ENCODE measurements at places on chromosomes 3 and 15. TPM values are rescaled to one million over a fixed set of nuclear protein-coding genes. Genes with fewer than 3 reads are reported as not detected.

Gene RTP1
- total RNA-seq = not detected

- DNase-seq = no peak
Observed at GRCh38 chr3:98565237-98565643, 28.2 kb downstream of the CPOX start.

Gene HAPLN3
- total RNA-seq = 28.2 TPM

Gene FBXW12
- total RNA-seq = 0.46 TPM

Gene PCYT1A
- 62.7 TPM for total RNA-seq

Gene FANCD2OS
- not detected for total RNA-seq

DNA sequence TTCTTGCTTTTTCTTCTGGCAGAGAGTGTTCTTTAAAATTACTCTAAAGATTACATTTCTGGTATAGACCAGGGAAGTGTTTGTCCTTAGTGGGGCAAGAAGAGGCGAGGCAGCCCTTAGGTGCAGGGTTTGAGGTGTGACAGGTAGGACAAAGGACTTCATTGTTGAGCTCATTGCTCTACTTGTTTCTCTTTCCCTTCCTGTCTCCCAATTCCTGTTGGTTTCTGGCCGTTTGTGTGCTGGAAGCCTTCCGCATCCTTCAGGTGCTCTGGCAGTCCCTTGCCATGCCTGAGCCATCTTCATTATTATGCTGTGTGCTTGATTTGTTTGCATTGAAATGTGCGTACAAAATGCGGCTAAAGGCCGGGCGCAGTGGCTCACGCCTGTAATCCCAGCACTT is 85.1 kb downstream of the CCK start:
- no peak for DNase-seq

Gene GLDN
- not detected for total RNA-seq

- DNase-seq = no peak
Observed at GRCh38 chr3:138975351-138975750, 28.3 kb downstream of the FOXL2NB start.

Gene COX5A
- total RNA-seq = 136 TPM

DNA sequence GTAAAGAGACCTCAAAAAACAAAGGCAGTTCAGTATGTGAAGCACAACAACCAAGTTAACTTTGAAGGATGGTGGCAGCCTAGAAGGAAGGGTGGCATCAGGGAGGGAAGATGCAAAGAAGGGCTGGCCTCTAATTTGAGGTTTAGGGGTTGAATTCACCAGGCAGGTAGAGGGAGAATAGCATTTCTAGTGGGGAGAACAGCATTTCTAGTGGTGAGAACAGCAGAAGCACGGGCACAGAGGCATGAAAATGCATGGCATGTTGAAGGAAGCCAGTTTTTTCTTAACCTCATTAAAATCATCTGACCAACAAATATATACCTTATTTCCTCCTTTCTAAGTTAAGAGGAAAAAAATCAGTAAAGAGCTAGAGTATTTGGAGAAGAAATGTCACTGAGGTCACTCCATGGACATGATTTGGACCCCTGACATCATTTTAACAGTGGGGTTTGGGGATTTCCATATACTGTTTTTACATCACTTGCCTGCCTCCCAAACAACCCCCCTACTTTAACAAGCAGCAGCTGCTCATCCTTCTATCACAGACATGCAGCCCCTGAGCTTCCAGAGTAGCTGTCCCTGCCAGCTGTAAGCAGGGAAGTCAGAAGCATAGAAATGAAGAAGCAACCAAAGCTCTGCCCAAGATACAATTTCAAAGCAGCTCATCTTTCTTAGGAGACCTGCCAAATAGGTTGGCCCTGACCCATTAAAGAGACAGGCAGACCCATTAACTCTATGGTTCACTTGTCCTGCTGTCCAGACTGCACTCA is 2.4 kb upstream of the POPDC2 start:
- no peak for DNase-seq

Gene SIDT1
- 0.14 TPM for total RNA-seq

DNA sequence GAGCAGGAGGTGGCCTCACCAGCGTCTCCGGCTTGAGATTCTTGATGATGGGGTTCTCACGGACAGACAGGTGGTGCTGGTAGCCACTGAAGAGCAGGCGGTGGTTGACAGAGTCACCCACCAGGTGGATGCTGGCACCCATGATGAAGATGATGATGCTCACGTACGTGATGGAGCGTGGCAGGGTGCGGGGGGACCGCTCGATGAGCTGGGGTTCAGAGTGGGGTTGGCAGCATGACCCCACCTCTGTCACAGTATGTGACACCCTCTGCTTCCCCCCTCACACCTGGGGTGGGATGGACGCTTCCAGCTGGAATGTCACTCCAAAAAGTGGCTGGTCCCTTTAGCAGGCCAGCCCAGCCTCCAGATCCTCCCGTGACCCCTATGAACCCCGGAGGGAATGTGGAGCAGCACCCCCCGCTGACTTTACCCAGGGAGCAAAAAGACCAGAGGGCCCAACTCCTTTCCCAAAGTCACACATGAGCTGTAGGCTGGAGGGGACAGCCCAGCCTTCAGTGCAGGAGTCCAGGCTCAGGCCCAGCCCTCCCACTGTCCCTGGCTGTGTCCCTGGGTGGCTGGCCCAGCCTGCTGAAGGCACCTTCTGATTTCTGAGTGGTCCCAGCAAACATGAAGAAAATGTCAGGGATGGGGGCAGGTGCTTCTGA is 6.7 kb upstream of the CALML4 start:
- DNase-seq = no peak

DNA sequence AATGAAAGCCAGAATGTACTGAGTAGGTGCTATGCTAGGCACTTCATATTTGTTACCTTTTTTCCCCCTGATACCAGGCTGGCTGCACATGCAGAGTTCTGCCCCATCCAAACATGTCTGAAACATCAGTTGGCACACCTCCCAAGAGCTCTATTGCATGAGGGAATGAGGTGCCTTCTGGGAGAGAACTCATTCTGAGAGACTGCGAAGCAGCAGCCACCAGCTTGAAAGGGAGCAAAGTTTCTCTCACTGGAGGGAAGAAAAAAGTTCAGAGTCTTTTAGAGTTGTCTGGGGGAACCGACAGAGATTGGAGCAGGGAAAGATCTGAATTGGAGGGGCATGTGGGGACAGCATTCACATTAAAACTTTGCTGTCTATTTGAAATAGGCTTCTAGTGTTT is 84.1 kb downstream of the AGBL1 start:
- DNase-seq = no peak

Gene GATM
- 8.7 TPM for total RNA-seq

GRCh38 chr3:155420406-155420805 is 126.9 kb upstream of the STRIT1 start:
- no peak for DNase-seq

- DNase-seq = no peak
Observed at GRCh38 chr3:138036572-138036971, 26.6 kb downstream of the CLDN18 start.

GRCh38 chr3:146249921-146250320 is 984 bp downstream of the PLSCR4 start:
- no peak for DNase-seq

Gene DPH3
- 29.6 TPM for total RNA-seq

Gene SAXO2
- 0.79 TPM for total RNA-seq

DNA sequence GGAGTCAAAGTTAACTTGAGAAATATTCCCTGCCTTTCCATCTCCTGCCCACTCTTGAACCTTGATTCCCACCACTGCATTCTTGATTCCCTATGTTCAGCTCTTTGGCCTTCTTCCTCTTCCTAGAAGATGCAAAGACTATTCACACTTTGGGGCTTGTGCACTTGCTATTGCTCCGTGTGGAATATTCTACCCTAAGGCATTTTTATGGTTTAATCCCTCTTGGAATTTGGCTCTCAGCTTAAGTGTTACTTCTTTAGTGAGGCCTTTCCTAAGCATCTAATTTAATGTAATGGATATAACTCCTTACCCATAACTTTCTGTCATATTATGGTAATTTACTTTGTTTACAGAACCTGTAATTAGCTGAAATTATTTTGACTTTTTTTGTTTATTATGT is 318.9 kb upstream of the COL8A1 start:
- no peak for DNase-seq

Gene CALML4
- 2.4 TPM for total RNA-seq

DNA sequence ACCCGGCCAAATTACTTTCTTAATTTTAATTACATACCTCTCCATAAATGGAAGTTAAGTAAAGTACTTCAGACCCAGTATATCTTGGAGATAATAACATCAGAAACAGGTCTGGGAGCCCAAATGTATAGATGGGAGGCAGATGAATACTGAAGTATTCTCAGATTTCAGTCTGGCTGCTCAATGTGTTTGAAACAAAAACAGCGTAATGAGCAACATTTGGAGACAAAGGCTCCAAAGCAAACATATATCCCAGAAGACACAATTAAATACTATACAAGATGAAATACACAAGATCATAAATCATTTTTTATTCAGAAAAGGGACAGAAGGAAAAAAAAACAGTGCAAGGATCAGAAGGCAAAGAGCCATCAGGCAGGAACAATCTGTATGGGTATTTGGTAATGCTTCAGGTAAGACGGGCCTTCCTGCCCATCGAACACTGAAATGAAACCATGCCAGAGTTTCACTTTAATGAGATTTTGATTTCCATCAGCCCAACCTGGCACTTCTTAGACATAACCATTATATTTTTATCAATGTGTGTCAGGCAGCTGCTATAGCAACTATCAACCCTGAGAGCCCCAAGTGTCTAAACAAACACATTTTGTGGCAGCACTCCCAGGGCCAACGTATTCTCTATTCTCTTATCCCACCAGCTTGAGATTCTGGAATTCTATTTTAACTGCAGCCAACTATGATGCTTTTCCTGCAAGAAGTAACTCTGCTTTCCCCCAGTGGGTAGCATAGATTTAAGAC is 210.8 kb downstream of the STT3B start:
- no peak for DNase-seq

Gene TNIK
- 6.6 TPM for total RNA-seq

DNA sequence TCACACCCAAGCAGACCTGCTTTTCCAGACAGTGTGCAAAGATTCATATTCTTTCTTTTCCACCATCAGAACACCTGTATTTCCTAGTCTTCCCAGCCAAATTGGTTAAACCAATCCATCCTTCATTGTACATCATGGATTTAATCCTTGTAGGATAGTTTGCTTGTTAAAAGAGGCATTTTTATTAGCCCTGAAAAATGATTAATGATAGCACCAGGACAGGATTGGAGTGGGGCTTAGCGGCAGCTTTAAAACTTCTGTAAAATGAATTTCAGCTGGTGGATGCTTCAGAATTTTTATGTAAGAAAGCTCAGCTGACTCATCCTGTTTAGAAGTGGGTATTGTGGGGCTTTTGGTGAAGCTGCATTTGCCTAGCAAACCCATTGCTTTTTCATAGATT is 36.1 kb upstream of the ARHGEF26 start:
- no peak for DNase-seq

Gene MKRN3
- 3.1 TPM for total RNA-seq

DNA sequence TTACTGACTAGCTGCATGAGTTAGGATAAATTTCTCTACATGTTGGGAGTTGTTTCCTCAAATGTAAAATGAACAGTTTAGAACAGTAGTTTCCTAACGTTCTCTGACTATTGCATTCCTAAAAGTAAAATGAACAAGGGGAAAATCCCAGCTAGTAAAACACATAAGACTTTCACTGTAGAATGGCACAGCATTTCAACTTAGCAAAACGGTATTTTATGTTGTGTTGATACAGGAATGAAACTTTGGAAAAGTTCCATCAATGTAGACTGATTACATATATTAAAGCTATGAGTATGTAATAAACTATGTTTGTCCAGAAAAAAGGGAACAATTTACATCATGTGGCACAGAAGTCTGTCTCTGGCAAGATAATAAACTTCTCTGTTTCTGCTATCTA is 297.4 kb upstream of the EPHA3 start:
- DNase-seq = no peak

- no peak for DNase-seq
Observed at GRCh38 chr3:125461896-125462295, 58.1 kb downstream of the SNX4 start.

Gene PPP2R3A
- total RNA-seq = 14.3 TPM

- DNase-seq = no peak
Observed at GRCh38 chr3:190614226-190615059, 100.6 kb downstream of the IL1RAP start.

Gene C3orf85
- not detected for total RNA-seq

Gene ROBO2
- total RNA-seq = 1.4 TPM

DNA sequence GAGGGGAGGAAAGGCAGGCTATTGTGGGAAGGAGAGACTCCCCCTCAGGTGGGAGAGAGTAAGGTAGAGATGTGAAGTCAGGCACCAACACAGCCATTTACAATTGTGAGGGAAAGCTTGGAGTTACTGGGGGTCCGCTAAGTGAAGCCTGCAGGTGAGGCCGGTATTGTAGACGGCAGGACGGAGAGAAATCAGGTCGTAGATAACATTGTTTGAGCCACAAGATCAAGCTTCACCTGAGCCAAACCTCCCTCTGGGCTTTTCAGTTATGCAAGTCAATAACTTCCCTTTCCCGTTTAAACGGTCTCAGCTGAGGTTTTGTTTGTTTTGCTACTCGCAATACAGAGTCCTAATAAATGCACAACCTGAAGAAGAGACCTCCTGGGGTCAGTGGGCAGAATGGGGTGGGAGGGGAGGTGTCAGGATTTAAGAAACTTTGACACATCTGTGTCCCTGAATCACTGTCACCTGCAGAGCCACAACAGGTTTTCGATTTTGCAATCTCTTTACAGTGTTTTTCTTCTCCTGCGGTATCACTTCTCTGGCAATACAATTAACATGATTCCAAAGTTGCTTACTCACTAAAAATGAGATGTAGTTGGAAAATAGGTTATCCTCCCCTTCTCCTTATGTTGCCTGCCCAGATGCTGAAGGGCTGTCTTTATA is 72.0 kb upstream of the GLCE start:
- no peak for DNase-seq

- DNase-seq = peak; percentile 42
Observed at GRCh38 chr15:40859206-40859851, 14.7 kb downstream of the RHOV start.

Gene GXYLT2
- 9.3 TPM for total RNA-seq

Gene LDHAL6B
- not detected for total RNA-seq

DNA sequence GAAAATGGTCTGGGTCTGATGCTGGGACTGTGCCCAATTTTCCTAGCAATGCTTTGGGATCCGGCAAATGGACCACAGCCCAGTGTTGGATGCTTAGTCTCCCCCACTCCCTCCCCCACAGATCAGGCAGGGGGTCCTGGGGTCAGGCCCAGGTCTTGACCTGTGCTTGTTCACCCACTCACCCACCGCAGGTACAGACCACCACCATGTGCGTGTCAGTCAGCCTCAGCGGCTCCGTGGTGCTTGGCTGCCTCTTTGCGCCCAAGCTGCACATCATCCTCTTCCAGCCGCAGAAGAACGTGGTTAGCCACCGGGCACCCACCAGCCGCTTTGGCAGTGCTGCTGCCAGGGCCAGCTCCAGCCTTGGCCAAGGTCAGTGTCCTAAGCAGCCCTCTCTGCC is 10.6 kb downstream of the GRM2 start:
- DNase-seq = no peak

Gene FAM227B
- total RNA-seq = 5.8 TPM

- DNase-seq = no peak
Observed at GRCh38 chr3:185680231-185680630, 94.1 kb downstream of the SENP2 start.

Gene CCDC39
- 0.07 TPM for total RNA-seq

- no peak for DNase-seq
Observed at GRCh38 chr3:61685755-61686154, 124.4 kb downstream of the PTPRG start.

Gene STAC
- total RNA-seq = 17.5 TPM

Gene CGNL1
- 2.8 TPM for total RNA-seq
